Glomerular endothelial cell (primary cell): ENCODE measurements at places on chromosomes 7 and 10.

GRCh38 chr7:70654979-70655378 lies 477.0 kb upstream of the GALNT17 start:
- no peak for DNase-seq

GRCh38 chr10:75977139-75977538 lies 545.7 kb downstream of the LRMDA start:
- no peak for DNase-seq

DNA sequence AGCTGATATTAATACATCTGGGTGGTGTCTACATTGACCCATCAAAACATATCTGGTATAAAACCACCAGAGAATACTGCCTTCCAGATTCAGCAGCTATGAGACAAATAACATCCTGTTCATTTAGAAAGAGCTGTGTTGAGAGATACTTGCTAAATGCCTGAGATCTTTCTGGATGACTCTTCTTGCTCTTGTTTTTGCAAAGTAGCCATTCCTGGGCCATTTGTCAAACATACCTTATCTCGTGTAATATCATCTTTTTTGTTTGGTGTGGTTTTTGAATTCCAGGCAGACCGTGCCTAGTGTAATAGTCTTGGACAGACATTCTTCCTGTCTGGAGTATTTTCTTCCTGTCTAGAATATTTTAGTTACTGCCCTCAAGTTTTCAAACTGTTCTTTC lies 74.7 kb upstream of the PRR15 start:
- no peak for DNase-seq

DNA sequence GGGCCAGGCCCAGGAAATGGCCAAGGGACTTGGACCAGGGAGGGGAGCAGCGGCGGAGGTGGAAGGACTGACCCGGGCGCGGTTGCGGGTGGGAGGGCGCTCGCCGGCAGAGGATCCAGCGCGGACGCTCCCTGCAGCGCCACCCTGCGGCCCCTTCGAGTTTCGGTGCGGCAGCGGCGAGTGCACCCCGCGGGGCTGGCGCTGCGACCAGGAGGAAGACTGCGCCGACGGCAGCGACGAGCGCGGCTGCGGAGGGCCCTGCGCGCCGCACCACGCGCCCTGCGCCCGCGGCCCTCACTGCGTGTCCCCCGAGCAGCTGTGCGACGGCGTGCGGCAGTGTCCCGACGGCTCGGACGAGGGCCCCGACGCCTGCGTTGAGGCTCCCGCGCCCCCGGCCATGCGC lies 16.8 kb upstream of the ZNF467 start:
- no peak for DNase-seq

GRCh38 chr7:27873981-27874957 lies 134.3 kb downstream of the TAX1BP1 start:
- DNase-seq, result peak; percentile 79
